ENCODE measurements at places on chromosomes 5 and 9.

DNA sequence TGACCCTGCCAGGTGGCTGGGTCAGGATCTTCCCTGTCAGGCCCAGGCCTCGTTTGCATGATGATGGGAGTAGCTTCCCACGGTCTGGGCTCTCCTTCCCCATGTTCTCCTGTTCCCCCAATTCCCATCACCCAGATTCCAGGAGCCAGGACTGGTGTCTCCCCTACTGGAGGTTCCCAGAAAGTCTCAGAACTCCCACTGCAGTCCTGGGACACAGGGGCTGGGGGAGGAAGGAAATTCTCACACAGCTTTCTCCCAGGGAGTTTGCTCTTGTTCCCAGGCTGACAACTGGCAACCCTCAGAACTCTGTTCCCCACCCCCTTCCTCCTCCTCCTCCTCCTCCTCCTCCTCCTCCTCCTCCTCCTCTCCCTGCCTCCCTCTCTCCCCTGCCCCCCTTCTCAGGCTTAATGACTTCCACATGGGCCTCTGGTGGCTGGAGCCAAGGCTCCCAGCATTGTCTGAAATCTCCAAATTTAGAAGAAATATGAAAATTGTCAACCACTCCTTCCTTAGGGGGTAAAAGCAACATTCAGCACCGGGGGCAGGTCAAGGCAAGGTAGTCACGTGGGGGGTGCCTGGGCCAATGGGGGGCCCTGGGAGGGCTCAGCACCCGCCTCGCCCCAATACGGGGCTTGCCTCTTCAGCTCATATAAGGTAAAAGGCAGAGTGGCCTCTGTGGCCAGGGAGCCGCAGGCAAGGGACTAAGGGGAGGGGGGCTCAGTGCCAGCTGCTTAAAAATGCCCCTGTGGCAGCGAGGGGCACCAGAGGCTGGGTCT is 27.3 kb upstream of the IL17B start:
- no peak for DNase-seq

- DNase-seq: no peak
Observed at GRCh38 chr9:37198039-37198729, 77.8 kb downstream of the ZCCHC7 start.

GRCh38 chr5:102290004-102290403 is 6.1 kb downstream of the SLCO4C1 start:
- no peak for DNase-seq

DNA sequence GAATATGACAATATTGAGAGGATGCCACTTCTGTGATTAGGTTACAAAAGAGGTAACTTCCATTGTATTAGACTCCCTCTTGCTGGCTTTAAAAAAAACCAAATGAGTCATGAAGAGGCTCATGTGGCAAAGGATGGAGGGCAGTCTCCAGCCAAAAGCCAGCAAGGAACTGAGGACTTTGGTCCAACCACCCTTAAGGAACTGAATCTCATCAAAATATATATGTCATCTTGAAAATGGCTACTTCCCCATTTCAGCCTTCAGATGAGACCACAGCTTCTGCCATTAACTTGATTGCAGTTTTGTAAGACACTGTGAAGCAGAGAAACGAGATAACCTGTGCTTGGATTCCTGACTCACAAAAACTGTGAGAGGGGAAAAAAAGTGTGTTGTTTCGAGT is 15.5 kb upstream of the TRIM32 start:
- no peak for DNase-seq

DNA sequence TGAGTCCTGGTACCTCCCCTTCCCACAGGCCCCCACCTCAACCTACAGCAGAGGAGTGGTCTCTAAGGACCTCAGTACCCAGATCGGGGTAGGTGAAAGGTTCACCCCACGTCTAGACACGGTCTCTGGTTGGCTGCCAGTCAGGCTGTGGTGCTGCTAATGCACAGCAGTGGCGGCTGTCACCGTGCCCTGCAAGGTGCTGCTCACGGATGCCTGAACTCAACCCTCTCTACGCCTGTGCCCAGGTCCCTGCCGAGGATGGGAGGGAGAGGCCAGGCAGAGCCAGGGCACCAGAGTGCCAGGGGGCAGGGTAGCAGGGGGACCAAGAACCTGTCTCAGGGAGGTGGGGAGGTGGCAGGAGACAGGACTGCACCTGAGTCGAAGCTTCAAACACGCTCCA is 14.3 kb downstream of the IER5L start:
- DNase-seq: no peak

GRCh38 chr9:14542071-14542470 is 151.2 kb downstream of the ZDHHC21 start:
- DNase-seq: no peak

Measured in nephron progenitor cell (in vitro differentiated cells).